ENCODE measurements at places on chromosomes 5 and 9.

DNA sequence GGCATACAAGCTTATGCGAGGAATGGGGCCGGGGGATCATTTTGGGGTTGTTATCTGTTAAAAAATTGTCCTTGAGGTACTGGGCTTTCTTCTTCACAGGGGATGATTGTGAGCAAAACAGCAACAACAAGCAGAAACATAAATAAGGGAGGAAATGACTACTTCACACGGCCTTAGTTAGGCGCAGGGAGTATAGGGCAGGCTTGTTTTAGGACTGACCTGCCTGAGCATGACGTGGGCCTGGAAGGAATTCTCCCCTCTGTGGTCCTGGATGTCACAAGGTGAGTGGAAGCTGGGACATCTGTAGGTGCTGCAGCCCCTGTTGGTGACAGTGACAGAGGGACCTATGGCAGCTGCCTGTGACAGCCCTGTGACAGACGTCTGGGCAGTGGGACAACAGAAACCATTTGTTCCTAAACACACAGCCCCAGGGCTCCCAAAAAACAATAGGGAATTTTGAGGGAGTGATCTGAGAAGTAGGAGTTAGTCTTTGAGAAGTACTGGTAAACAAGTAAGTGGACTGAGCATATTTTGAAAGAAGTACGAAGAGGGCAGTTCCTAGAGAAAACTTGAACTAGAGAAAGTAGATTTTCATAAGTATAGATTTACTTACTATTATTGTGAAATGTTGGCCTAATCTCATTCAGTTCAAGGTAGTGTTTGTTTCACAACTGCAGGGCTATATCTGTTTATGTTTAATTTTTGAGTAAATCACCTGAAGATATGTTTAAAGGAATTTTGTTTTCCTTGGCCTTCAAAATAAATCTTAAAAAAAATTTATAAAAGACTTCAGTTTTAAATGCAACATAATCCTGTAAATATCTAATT is 113.1 kb downstream of the KDM4C start:
- no peak for DNase-seq

GRCh38 chr5:43422143-43422542 is 10.0 kb upstream of the CCL28 start:
- peak; percentile 52 for DNase-seq

GRCh38 chr9:3479514-3480352 is 46.1 kb downstream of the RFX3 start:
- DNase-seq, result no peak

DNA sequence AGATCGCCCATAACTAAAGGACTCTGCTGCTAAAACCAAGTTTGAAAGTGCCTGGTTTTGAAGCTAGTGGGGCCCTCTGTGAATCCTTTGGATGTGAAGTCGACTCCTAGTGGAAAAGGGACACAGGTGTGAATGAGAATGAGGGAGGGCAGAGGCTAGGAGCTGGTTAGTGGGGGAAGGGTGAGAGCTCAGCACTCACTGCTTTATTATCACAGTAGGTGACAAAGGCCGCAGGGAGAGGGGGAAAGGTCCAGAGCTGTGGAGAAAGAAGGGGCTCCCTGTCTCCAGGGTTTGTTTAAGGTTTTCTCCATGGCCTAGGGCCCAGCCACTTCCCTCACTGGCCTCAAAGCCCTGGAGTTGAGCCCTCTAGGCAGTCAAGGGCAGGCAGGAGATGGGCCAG is 3.5 kb downstream of the HDHD3 start:
- DNase-seq, result no peak

- DNase-seq, result peak; percentile 95
Observed at GRCh38 chr5:168472329-168472728, 13.9 kb upstream of the RARS1 start.

DNA sequence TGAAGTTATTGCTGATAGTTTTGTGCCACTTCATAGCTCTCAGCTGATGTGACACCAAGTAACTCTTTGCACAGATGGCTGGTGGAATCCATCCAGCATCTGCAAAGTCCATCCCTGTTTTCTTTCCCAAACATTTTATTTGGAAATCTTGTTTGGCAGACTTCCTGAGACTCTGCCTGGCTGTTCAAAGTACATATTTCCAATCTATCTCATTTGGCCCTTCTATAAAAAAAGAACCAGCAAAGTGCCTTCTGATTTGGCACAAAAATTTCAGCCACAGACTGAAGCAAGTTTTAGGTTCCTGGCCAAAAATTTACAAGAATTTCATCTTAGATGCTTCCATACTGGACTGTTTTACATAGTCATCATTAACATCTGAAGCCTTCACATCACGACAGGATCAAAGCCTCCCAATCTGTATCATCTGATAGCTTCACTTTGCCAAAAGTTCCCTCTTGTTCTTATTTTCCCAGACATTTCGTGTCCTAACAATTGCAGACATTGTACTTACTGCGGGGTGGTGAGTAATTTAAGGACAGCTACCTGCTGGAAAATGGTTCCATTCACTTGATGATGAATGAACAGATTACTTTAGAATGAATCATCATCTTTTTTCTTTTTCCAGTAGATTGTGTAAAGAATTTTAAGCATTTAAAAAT is 377.3 kb downstream of the KIAA0825 start:
- DNase-seq, result no peak

- no peak for DNase-seq
Observed at GRCh38 chr9:97752274-97752673, 55.1 kb upstream of the XPA start.

- peak; percentile 56 for DNase-seq
Observed at GRCh38 chr9:126953041-126953809, 38.6 kb downstream of the RALGPS1 start.

GRCh38 chr5:151474799-151475198 is 27.4 kb downstream of the SLC36A1 start:
- no peak for DNase-seq

GRCh38 chr5:14930486-14930885 is 58.9 kb upstream of the ANKH start:
- no peak for DNase-seq

- DNase-seq, result no peak
Observed at GRCh38 chr5:66516550-66516949, 79.6 kb upstream of the MAST4 start.

DNA sequence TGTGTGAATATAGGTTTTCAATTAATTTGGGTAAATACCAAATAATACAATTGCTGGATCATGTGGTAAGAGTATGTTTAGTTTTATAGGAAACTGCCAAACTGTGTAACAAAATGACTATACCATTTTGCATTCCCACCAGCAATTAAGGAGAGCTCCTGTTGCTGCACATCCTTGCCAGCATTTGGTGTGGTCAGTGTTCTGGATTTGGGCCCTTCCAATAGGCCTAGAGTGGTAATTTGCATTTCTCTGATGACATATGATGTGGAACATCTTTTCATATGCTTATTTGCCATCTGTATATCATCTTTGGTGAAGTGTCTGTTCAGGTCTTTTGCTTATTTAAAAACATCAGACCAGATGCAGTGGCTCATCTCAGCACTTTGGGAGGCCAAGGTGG is 11.6 kb upstream of the RFK start:
- no peak for DNase-seq

DNA sequence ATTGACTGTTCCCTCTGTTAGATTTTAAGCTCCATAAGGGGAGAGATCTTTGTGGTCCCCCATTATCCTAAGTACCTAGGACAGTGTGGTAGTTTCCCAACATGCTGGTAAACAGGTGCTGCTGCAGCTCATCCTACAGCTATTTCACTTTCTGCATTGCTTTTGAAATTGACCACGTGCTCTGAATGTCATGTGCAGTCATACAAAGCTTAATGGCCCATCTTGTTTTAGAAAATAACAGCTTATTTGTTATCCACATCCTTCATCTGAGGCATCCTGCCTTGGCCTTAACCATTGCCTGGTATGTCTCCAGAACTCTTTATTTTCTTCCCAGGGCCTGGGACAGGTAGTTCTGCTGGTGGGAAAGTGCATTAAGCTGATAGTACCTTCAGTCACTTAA is 14.7 kb downstream of the PIK3R1 start:
- DNase-seq, result no peak

DNA sequence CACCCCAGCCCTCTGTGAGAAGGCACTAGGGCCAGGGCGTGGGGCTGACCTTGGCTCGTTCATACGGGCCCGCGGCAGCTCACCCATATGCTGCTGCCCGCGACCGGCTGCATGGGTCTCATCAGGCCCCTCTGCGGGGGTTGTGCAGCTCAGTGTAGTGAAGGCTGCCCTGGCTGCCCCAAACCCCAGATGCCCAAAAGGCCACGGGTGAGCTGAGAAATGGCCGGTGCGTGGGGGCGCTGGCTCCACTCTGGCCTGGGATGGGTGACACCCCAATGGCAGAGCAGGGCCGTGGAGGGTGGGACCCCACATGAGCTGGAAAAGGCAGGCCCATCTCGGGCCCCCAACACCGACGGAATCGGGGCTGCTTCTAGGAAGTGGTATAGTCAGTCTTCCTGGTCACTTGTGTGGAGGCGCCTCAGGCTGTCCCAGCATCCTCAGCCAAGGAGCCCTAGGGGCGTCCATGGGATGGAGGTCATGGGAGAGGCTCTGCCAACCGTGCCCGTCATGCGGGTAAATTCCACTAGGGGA is 19.4 kb upstream of the LRRC14B start:
- DNase-seq, result no peak

DNA sequence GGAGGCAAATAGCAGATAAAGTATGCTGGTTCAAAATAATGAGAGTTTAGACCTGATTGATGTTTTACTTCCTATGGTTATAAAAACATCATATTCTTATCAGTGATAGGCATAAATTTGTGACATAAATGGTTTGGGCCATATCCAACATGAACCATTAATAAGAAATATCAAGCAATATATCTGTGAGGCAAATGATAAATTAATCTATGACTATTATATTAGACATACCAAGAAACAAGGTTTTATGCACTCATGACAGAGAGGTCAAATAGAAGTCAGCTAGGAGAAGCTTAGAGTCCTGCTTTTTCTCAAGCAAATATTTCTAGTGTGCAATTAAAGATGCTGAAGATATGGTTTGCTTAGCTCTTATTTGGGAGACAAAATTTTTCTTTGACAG is 10.4 kb downstream of the SMIM3 start:
- DNase-seq, result no peak

DNA sequence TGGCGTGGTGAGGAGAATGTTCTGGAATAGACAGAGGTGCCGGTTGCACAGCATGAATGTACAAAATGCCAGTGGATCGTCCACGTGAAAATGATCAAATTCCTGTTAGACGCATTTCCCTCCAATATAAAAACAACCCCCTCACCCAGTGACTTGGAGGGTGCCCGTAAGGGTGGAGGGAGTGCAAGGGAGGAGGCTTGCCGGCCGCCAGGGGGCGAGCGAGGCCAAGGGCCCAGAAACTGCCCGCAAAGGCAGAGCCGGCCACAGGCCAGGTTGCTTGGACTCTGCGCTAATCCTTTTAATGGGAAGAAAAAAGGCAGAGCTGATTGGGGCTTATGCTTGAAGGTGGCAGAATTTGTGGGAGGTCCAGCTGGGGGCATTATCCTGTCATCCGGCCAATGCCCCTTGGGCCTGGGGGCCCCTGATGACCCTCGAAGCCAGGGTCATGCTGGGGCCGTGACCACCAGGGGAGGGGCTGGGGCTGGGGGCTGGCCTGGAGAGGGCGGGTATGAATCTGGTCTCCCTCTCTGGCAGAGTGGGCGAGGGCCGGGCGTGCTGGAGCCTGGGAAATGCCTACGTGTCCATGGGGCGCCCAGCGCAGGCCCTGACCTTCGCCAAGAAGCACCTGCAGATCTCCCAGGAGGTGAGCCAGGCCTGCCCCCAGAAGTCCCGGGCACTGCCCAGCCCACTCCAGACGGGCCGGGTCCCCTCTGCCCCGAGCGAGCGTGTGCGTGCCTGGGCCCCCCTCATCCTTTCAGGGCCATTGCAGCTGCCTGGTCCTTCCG is 12.0 kb downstream of the GPSM1 start:
- no peak for DNase-seq

GRCh38 chr9:79584655-79584982 is 12.9 kb downstream of the TLE4 start:
- no peak for DNase-seq

- no peak for DNase-seq
Observed at GRCh38 chr9:109551651-109552050, 53.5 kb upstream of the PTPN3 start.

DNA sequence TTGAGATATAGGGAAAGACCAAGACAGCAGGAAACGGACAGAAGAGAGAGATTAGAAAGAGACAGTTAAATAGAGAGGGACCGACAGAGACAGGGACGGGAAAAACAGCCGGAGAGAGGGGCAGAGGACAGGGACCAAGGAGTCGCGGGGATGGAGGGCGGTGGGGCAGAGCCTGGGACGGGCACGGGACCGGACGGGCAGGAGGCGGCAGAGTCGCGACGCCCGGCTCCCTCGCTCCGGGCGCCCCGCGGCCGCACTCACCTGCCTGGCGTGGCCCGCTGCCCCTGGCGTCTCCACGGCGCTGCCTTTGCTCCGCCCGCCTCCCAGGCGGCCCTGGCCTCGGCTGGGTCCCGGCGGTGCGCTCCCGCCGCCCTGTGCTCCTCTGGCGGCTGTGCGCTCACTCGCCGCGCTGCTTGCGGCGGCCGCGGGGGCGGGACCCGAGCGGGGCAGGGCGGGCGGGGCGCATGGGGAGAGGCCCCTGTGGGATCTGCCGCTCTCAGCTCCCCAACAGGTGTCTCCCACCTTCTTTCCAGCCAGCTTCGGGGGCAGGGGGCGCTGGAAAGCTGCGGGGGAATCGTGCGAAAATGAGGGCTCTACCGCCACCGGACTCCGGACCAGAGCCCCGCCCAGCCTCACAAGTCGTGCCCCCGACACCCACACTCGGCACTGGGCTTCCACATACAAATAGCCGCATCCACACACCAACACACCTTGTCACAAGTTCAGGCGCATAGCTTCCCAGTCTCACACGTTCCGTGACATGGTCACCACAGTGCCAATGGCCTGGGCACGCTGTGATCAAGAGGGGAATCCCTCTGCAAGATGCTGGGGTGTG is at the start of gene ARID3C:
TSS of gene ARID3C (minus strand) at position 411 of the 835 bp plus-strand sequence. CDS start 1,052 bp downstream, outside the sequence.
- DNase-seq, result no peak

- DNase-seq, result no peak
Observed at GRCh38 chr5:143258559-143259253, 144.8 kb downstream of the NR3C1 start.

DNA sequence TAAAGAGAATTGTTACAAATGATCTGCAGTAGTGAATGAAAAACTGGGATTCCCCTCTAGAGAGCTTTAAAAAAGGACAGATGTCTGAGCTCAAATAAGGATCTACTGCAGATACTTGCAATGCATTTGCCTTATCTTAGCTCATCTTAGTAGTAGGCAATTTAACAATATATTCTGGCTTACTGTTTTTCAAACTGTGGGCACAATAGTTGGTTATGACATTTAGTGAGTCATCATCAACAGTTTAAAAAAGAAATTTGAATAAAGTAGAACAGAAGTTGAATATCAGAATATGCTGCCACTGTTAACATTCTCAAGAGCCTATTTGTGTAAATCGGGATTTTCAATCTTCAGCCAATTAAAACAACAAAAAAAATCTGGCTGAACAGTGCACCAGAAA is 6.7 kb upstream of the CAST start:
- no peak for DNase-seq

- no peak for DNase-seq
Observed at GRCh38 chr9:134534661-134535080, 106.9 kb upstream of the COL5A1 start.

DNA sequence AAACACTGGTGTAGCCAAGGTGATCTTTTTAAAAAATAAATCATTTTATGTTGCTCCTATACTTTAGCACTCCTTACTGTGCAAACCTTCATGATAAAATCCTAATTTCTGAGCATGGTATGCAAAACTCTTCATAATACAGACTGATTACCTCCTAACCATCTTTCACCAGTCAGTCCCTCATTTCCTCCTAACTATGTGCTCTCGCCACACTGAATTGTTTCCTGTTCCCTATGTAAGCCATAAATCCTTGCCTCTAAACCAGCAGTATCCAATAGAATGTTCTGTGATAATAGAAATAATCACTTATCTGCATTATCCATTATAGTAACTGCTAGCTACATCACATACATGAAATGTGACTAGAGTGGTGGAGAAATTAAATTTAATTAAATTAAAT is 10.7 kb downstream of the AP3B1 start:
- DNase-seq, result no peak
